ENCODE measurements at places on chromosomes 7 and 10.

DNA sequence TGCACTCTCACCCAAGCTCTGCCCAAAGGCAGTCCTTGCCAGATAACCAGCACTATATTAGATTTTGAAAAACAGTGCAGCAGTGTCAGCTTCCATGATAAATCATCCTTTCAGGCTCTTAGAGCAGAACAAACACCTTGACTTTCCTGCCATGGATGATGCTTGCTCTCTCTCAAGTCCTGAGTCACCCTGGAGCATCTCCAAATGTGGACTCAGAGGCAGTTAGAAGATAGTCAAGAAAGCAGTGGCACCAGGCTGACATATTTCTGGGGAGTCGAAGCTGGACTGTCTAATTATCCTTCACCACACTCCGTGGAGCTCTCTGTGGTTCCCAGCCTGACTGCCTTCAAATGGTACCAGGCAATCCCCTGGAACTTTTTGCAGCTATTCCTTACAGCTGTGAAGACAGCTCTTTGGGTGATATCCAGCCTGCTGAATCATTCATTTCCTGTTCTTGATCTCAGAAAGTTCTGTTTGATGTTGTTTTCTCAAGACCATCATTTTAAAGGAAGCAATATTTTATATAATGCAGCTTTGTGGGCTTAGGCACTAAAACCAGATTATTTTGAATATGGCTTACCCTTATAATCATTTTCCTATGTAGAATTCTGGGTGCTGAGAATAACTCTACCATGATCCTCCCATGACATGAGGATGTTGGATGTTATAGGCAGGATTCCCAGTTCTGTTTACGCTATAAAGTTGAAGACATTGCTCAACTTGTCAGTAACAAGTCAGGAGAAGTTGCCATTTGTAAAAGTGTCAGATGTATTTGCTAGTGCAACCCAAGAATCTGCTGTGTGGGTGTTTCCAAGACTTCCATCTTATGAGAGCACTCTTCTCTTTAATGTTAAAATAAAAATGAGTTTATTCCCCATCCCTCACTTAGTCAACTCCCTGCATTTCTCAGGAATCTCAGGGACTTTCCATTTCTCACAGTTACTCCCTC lies 233.8 kb downstream of the C7orf25 start:
- DNase-seq: no peak

DNA sequence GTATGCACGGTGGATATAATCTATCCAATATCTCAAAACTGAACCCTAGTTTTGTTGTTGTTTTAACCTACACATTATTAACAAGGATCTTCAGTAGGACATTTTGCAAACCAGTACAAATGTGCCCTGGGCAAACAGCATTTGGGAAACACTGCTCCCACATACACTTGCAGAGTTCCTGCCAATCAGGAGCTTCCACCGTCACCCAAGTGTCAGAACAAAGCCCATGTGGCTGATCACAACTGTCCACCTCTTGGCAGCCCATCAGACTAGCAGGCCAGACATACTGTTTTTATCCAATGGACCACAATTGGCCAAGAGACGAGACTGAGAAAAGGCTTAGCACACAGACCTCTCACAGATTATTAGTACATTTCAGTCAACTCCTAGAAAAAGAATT lies 200.4 kb downstream of the FAM107B start:
- DNase-seq: no peak

- DNase-seq: no peak
Observed at GRCh38 chr10:127736915-127737562, at the start of gene FOXI2. Gene FOXI2 (plus strand): TSS chr10:127737185. CDS start chr10:127737274, 89 bp downstream.

- DNase-seq: no peak
Observed at GRCh38 chr10:72567889-72568640, 57.8 kb downstream of the MICU1 start.

DNA sequence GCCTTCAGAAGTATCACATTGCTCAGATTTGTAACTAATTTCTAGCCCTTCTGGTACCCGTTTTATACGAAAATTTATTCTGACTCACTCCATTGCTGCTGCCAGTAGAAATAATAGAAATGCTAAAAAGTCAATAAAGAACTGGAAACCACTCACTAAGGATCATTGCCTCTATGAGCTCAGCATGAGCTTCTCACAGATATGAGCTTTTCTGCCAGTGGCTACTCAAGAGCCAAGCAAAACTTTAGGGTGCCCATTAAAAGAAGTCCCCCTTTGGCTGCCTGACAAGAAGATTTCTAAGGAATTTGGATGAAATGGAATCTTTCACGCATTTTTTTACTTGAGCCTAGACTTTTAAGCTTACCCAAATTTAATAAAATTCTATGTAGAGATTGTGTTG lies 52.5 kb downstream of the GPR37 start:
- DNase-seq: no peak
